ENCODE measurements at places on chromosomes 16 and 17.
A peak's percentile ranks its signal among the peaks of the same experiment; 100 is the strongest.

DNA sequence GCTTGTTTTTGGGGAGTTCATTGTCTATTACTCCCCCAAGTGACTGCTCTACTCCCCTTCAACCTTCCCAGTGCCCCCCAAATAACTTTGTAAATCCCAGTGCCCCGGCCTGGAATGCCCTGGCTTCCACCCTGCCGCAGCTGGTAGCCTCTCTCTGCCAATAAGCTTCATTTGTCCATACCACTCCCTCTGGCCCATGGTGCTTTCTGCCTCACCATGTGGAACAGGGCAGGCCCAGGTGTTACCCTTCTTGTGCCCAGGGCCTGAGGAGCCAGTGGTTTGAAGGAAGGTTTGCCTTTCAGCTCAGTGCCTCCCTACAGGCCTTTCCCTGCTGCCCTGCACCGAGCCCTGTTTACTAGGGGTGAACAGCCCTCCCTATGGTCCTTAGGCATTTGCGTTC, 134.2 kb downstream of the AATF start:
- no peak for DNase-seq

DNA sequence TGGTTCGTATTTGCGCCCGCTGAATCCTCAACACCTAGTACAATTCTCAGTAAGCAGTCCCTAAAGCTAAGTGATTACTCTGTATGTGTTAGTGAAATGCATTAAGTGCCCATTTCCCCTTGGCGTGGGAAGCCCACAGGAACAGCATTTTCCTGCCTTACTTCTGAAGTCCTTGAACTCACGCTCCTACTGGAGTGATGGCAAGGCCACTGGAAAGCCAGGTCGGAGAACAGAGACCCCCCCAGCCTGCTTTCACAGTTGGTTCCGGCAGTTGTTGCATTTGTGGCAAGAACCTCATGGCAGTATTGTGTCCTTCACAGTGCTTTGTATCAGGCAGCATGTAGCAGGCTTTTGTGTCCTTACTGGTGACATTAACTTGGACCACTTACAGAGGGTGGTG, 340.7 kb downstream of the CDH13 start:
- DNase-seq: no peak

GRCh38 chr16:67194260-67194659, 2.3 kb downstream of the E2F4 start:
- DNase-seq: no peak

DNA sequence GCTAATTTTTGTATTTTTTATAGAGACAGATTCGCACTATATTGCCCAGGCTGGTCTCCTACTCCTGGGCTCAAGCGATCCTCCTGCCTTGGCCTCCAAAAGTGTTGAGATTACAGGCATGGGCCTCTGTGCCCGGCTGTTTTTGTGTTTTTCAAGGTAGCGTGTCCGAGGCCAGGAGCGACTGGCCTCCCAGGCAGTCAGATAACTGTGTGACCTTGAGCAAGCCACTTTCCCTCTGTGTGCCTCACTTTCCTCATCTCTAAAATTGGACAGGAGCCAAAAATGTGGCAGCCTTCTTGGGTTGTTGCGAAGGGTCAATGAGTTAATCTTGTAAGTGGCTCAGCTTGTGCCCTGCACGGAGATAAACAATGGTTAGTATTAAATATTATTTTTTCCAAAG, 2.4 kb downstream of the ABCC1 start:
- no peak for DNase-seq

DNA sequence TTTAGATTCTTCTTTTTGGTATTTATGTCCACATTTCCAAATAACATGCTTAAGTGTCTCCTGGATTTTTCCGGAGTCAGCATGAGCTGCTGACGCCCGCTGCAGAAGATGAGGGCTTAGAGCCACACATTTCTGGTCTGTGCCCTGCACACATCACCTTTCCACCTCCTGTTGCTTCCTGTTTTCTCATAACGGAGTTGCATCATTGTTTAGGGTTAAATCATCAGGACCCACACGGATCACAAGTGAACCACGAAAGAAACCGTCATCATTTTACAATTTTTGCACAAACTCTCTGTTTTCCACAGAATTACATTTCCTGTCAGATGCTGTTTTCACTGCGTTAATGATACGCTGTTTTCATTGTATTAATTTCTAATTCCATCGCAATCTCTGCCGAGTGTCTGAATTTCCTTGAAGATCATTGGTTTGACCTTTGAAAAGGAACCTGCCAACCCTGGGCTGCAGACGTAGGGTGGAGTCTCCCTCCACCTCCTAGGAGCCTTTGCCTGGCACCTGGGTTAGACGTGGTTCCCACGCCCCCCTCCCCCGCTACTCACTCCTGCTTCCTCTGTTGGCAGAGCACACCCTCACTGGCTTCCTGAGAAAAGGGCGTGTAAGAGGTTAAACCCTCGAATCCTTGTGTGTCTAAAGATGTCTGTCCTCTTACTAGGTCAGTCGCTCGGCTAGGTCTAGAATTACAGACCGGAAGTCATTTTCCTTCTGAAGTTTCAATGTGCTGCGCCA, 68.2 kb downstream of the RNF213 start:
- no peak for DNase-seq

DNA sequence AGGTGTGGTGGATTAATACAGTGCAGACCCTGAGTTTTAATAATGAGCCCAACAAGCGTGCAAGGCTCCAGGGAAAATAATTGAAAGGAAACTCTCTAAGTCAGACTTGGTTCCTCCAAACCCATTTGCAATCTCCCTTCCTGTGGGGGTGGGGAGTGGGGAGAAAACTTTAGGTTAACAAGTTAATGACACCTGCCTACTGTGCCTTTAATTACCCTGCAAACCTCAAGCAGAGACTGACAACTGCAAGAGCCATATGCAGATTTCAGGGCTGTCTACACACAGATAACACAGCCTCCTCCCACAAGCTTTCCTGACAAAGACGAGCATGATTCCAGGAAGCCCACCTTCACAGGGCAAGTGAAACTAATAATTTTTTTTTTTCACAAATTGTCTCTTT, 359.3 kb downstream of the HS3ST4 start:
- DNase-seq: no peak

- no peak for DNase-seq
These were observed 702 bp downstream of the NUDT21 start for GRCh38 chr16:56450275-56450985.

- no peak for DNase-seq
These were observed 450.3 kb upstream of the PSMD7 start for GRCh38 chr16:73846356-73846755.

DNA sequence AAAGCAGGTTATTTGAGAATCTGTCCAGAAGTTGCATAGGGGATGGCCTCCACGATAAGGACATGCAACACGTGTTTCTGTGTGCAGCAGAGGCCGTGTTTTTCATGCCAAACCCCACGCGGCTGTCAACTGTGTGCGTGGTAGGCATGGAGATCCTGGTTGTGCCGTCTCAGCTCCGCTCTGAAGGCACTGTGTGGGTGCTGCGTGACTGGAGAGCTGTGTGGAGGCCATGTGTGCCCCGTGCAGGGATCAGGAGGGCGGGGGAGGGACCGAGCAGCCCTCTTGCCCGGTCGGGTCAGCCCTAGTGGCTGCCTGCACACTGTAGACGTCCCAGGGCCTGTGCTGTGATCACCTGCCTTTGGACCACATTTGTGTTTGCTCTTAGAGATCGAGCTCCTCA, 74.5 kb downstream of the SEC14L1 start:
- DNase-seq: no peak

GRCh38 chr17:35486920-35487732, 38.6 kb upstream of the SLFN13 start:
- peak; percentile 83 for DNase-seq

GRCh38 chr16:81614654-81615359, 164.3 kb upstream of the PLCG2 start:
- DNase-seq: no peak

- no peak for DNase-seq
These were observed 4.1 kb downstream of the CCL2 start for GRCh38 chr17:34259146-34259545.

Measured in immature natural killer cell (primary cell).